Memory B cell (primary cell): ENCODE measurements at places on chromosomes 3 and 15.

DNA sequence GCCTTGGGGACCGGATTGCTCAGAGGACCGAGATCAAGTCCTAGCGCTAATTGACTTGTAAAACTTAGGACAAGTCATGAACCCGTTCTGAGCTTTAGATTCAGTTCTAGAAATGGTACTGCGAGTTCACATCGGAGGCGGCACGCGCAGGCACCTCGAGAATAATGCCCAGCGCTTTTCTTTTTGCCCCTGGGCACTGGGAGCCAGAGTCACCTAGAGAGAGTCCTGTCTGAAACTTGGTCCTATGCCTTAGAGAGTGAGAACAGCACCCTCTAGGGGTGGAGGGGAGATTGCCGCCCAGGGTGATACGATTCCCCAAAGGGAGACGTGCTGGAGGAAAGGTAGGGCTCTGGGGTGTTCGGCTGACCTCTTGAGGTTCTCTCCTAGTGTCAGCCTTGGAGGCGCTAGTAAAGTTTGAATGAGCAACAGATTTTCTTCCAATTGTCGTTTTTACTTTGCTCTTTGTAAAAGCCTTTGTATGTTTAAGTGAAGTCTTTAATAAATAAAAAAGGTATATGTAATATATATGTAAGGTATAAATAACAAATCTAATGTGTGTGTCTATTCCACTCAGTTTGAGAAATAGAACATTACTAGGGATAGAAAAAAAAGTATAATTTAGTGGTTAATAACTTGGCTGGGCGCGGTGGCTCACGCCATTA is 826 bp downstream of the EEF1AKMT4 start:
- H3K27me3 ChIP-seq = no peaks in the 10 kb centered on the region
- peak overlapping the region; percentile 97 for H3K4me3 ChIP-seq
- H3K36me3 ChIP-seq = peaks cover 5% of the 10 kb centered on the region
- peaks cover 11% of the 10 kb centered on the region for H3K4me1 ChIP-seq
- DNase-seq = peak; percentile 90

DNA sequence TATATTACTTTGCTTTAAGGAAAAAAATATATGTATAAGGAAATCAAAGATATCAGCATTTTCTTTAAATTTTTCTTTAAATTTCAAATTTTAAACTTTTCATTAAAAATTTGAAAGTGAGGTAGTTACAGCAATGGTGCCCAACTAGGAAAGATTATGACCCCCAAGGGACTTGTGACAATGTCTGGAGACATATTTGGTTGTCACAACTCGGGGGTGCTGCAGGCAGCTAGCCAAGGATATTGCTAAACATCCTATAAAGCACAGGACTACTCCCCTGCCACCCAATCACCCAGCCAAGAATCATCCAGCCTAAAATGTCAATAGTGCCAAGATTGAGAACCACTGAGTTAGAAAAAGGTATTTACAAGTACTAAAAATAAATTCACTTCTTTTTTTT is 57.3 kb downstream of the SLC4A7 start:
- H3K4me3 ChIP-seq = no peak overlapping the region
- H3K36me3 ChIP-seq = peaks cover 22% of the 10 kb centered on the region
- no peaks in the 10 kb centered on the region for H3K4me1 ChIP-seq

- H3K36me3 ChIP-seq = no peaks in the 10 kb centered on the region
- no peak overlapping the region for H3K27ac ChIP-seq
- DNase-seq = no peak
- no peak overlapping the region for H3K4me3 ChIP-seq
- H3K4me1 ChIP-seq = no peaks in the 10 kb centered on the region
- no peaks in the 10 kb centered on the region for H3K27me3 ChIP-seq
These were observed 224.3 kb upstream of the NR2F2 start for GRCh38 chr15:96106181-96106580.

DNA sequence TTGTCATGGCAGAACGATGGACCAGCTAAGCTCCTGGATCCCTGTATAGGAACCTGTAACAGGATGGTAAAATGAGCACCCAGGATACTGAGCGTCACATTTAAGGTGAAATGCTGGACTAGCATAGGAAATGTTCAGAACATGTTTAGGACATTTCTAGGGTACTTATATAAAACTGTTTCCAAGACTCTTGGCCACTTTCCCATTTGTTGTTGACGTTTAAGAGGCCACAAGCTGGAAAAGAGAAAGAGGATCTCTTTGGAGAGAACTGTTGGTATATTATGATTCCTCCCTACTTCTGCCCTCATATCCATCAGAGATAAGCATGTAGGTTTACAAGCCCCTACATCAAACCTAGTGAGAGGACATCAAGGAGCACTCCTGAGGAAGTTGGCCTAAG is 57.5 kb downstream of the SCN11A start:
- H3K36me3 ChIP-seq = no peaks in the 10 kb centered on the region
- H3K4me1 ChIP-seq = no peaks in the 10 kb centered on the region
- no peak overlapping the region for H3K27ac ChIP-seq
- DNase-seq = no peak

DNA sequence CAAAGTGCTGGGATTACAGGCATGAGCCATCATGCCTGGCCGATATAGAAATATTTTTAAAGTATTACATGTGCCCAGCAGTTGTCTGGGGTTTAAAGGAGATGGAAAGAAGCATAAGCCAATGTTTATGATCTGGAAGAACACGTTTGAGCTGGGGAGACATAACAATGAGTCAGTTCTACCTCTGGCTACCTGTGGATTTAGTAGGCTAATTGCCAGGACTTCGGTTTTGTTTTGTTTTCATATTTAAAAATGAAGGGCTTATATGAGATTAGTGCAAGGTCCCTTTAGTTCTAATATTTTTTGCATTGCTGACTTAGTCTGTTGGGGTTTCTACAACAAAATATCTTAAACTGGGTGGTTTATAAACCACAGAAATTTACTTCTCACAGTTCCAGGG is 22.9 kb upstream of the TNFSF10 start:
- DNase-seq = no peak
- H3K4me1 ChIP-seq = peaks cover 8% of the 10 kb centered on the region
- no peak overlapping the region for H3K4me3 ChIP-seq
- no peaks in the 10 kb centered on the region for H3K36me3 ChIP-seq
- H3K27me3 ChIP-seq = no peaks in the 10 kb centered on the region

- no peak overlapping the region for H3K27ac ChIP-seq
- H3K4me3 ChIP-seq = no peak overlapping the region
- peaks cover 2% of the 10 kb centered on the region for H3K27me3 ChIP-seq
These were observed 73.7 kb downstream of the PRTG start for GRCh38 chr15:55669270-55669669.

- H3K27me3 ChIP-seq = peaks cover 2% of the 10 kb centered on the region
- peaks cover 2% of the 10 kb centered on the region for H3K36me3 ChIP-seq
- H3K4me1 ChIP-seq = peaks cover 14% of the 10 kb centered on the region
- no peak overlapping the region for H3K4me3 ChIP-seq
These were observed 49.4 kb downstream of the CPN2 start for GRCh38 chr3:194301730-194302129.

- no peak overlapping the region for H3K4me3 ChIP-seq
- no peaks in the 10 kb centered on the region for H3K27me3 ChIP-seq
- DNase-seq = no peak
- no peak overlapping the region for H3K27ac ChIP-seq
- H3K4me1 ChIP-seq = no peaks in the 10 kb centered on the region
These were observed 294.0 kb upstream of the PLSCR5 start for GRCh38 chr3:146899171-146899570.

DNA sequence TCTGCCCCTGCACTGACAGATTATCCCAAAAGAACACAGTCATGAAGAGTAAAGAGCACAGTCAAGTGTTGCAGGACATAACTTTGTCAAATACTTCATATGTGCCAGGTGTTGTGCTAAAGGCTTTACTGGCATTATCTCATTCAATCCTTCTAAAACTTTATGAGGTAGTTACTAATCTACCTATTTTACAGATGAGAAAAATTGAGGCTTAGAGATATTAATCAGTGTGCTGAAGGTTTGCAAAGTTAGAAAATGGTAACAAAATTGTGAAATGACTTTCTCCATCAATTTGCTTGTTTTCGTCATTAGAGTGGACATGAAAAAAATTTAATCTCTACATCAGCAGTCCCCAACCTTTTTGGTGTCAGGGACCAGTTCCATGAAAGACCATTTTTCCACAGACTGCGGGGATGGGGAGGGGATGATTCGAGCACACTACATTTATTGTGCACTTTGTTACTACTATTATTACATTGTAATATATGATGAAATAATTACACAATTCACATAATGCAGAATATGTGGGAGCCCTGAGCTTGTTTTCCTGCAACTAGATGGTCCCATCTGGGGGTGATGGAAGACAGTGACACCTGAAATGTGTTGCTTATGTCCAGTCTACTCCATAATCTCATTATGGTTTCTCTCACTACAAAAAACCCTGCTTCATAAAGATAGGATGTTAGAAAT is 8.6 kb upstream of the CAPN7 start:
- H3K4me3 ChIP-seq = no peak overlapping the region
- H3K36me3 ChIP-seq = no peaks in the 10 kb centered on the region
- peaks cover 2% of the 10 kb centered on the region for H3K27me3 ChIP-seq
- DNase-seq = no peak
- H3K27ac ChIP-seq = no peak overlapping the region

- H3K4me1 ChIP-seq = peaks cover 64% of the 10 kb centered on the region
- H3K27me3 ChIP-seq = no peaks in the 10 kb centered on the region
- no peak overlapping the region for H3K27ac ChIP-seq
These were observed 51.8 kb downstream of the CMTM7 start for GRCh38 chr3:32443478-32443877.

DNA sequence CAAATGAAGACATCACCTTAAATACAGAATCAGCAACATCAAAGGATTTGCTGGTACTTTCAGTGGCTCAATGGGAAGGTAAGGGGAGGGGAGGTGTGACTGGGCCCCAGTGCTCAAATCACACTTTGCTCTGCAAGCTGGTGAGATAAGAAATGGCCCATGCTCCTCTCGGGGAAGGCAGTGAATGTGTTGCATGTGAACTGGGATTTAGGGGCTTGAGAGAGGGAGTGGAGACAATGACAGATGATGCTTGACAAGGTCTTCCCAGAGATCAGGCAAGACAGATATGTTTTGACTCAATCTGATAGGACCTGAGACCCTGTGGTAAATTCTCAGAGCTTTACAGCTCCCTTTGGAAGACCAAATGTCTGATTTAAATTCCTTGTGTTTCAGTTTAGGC is 233.0 kb upstream of the PROK2 start:
- no peak overlapping the region for H3K27ac ChIP-seq
- DNase-seq = no peak
- H3K36me3 ChIP-seq = no peaks in the 10 kb centered on the region
- no peaks in the 10 kb centered on the region for H3K4me1 ChIP-seq
- H3K27me3 ChIP-seq = no peaks in the 10 kb centered on the region

DNA sequence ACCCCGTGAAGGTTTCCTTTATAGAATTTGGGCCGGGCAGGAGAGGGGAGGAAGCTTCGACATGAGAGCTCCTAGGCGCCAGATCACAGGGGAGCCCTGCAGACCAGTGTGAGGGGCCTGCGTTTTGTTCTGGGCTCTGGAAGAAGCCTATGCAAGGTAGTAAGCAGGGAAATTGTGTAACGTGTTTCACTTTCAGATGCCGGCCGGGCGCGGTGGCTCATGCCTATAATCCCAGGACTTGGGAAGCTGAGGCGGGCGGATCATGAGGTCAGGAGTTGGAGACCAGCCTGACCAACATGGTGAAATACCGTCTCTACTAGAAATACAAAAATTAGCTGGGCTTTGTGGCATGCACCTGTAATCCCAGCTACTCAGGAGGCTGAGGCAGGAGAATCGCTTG is 65.2 kb downstream of the GABRG3 start:
- H3K27ac ChIP-seq = no peak overlapping the region
- H3K4me3 ChIP-seq = no peak overlapping the region
- no peaks in the 10 kb centered on the region for H3K4me1 ChIP-seq
- DNase-seq = no peak
- H3K36me3 ChIP-seq = no peaks in the 10 kb centered on the region
- H3K27me3 ChIP-seq = no peaks in the 10 kb centered on the region

DNA sequence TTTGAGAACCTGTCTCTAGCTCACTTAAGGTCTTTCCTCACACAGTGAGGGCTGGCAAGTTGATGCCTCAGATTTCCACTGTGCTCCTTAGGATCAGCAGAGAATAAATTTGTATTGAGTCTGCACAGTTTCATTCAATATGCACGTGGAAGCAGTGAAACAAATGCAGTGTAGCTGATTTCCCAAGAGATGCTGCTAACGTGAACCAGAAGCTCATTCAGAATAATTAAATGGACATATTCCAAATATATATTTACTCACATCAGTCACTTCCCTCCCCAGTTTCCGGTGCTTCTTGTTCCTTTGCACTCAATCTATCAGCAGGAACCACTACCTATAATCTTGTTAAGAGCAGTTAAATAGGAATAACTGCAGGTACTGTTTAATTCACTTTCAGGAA is 86.1 kb downstream of the UNC13C start:
- no peaks in the 10 kb centered on the region for H3K4me1 ChIP-seq
- no peak for DNase-seq
- no peak overlapping the region for H3K27ac ChIP-seq
- H3K36me3 ChIP-seq = no peaks in the 10 kb centered on the region

GRCh38 chr15:94023531-94023930 is 207.8 kb upstream of the MCTP2 start:
- no peaks in the 10 kb centered on the region for H3K4me1 ChIP-seq
- H3K27me3 ChIP-seq = peaks cover 8% of the 10 kb centered on the region
- H3K27ac ChIP-seq = no peak overlapping the region

GRCh38 chr3:16798738-16799137 is 86.0 kb upstream of the PLCL2 start:
- H3K4me3 ChIP-seq = no peak overlapping the region
- H3K36me3 ChIP-seq = peaks cover 1% of the 10 kb centered on the region
- no peaks in the 10 kb centered on the region for H3K27me3 ChIP-seq
- no peak overlapping the region for H3K27ac ChIP-seq

DNA sequence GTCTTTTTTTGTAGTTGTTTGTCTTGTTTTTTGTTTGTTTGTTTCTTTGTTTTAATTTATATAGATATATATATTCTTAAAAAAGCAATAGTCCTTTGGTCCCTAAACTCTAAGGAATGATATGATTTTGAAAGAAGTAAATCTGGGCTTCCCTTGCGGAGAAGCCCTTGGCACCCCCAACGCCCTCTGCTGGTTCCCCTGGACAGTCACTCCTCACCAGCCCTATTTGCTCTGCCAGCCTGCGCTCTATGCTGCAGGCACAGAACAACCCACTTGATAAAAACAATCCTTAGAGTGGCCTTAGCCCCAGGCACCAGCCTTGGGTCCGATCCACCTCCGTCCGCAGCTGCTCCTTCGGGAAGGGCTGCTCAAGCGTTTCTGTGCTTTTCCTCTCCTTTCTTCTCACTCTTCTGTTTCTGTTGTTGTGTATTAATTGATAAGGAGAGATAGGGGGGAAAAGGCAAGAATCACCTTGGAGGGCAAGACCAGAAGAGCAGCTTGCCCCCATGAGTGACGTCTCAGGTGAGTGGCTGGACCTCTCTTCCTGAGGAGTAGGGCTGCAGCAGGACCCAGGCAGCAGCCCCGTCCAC is 13.7 kb upstream of the PARP6 start:
- H3K36me3 ChIP-seq = no peaks in the 10 kb centered on the region
- no peaks in the 10 kb centered on the region for H3K4me1 ChIP-seq
- H3K27ac ChIP-seq = no peak overlapping the region
- H3K27me3 ChIP-seq = no peaks in the 10 kb centered on the region

- H3K4me3 ChIP-seq = no peak overlapping the region
- H3K4me1 ChIP-seq = peaks cover 35% of the 10 kb centered on the region
- DNase-seq = no peak
- peak overlapping the region; percentile 20 for H3K27ac ChIP-seq
These were observed 30.5 kb downstream of the CD47 start for GRCh38 chr3:108060331-108060730.

GRCh38 chr3:187947927-187948682 is 202.8 kb upstream of the BCL6 start:
- H3K36me3 ChIP-seq = no peaks in the 10 kb centered on the region
- H3K27me3 ChIP-seq = peaks cover 8% of the 10 kb centered on the region
- no peak overlapping the region for H3K4me3 ChIP-seq
- no peak overlapping the region for H3K27ac ChIP-seq
- H3K4me1 ChIP-seq = peaks cover 23% of the 10 kb centered on the region
